ENCODE measurements at places on chromosomes 5 and 9.

DNA sequence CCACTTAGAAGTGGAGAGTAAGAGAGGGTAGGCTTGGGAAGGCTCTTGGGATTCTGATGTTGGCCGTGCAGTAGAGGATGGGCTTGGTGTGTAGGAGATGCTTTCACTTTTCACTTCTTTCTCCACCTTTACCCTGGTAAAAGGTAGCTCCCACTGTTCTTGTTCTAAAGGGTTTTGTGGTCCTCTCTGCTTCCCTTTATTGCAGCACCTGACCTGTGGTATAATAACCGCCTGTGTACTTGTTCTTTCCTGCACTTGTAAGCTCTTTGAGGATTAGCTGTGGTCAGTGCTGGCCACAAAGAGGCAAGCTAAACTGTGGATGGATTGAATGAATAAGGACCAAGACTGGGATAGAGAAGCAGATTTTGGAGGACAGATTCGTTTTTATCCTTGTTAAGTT, 25.2 kb downstream of the KDM4C start:
- DNase-seq = no peak

- DNase-seq = no peak
Observed at GRCh38 chr9:93896496-93897033, 58.6 kb downstream of the BARX1 start.

DNA sequence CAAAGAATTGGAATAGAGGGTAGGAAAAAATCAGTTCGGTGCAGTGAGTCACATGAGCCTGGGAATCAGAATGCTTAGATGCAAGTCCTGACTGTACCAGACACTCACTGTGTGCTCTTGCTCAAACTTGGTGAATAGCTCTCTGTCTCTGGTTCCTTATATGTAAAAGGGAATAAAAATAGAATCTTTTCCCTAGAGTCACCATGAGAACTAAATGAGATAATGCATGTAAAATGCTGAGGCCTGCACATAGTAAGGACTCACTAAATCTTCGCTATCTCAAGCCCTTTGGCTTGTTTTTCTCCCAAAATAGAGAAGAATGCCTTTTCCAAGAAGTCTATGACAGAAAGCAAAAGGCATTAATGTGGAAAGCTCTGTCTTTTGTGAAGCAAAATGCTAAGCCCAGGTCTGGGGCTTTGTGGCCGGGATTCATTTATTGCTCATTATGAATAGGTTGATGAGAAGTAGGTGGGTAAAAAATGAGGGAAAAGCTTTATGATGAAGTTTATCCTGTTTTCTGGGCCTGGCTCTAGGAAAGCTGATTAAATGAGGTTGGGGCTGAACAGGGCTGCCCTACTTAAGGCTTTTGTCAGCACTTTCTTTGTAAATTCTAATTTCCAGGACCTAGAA, 483.3 kb downstream of the DMAC1 start:
- DNase-seq = no peak

DNA sequence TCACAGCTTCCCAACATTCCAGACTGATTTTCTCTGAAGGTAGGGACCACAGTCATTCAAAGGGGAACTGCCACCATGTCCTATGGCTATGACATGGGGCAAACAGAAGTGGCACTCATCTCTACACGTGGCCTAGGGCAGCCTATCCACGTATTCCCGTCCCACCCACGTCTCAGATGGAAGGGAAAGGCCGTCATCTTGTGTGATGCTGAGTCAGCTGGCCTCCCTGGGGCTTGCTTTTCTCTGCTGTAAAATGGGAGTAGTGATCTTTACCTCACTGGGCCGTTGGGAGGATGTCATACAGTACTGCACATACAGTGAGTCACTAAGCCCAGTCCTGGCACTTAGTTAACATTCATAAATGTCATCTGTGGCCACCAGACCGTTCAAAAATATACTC, 72.3 kb downstream of the RAPGEF1 start:
- peak; percentile 47 for DNase-seq

GRCh38 chr9:131727184-131727759, 12.6 kb downstream of the RAPGEF1 start:
- no peak for DNase-seq

GRCh38 chr5:77316871-77317661, 106.6 kb downstream of the PDE8B start:
- DNase-seq = no peak

DNA sequence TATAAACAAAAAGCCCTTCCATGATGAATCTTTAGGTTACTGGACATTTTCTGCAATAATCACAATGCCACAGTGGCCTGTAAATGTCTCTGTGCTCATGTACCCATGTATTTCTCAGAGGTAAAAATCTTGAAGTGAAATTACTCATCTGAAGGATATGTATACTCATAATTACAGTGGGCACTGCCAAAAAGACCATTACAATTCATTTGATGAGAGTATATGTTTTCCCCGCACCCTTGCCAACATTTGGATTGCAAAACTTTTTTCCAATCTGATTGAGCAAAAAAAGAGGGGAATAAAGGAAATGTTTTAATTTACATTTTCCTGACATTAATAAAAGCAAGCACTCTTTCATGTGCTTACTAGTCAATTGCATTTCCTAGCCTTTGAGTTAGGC, 110.5 kb downstream of the EPB41L4A start:
- DNase-seq = no peak

- peak; percentile 47 for DNase-seq
Observed at GRCh38 chr9:114291064-114291474, 31.8 kb upstream of the ORM1 start.

DNA sequence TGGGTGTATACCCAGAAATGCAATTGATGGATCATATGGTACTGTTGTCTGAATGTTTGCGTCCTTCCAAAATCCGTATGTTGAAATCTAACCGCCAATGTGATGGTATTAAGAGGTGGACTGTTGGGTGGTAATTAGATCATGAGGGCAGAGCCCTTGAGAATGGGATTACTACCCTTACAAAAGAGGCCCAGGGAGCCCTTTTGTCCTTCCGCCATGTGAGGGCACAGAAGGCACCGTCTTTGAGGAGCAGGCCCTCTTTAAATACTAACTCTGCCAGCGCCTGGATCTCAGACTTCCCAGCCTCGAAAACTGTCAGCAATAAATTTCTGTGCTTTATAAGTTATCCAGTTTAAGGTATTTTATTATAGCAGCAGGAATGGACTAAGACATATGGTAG, 156.0 kb upstream of the OTULINL start:
- DNase-seq = no peak

- DNase-seq = no peak
Observed at GRCh38 chr5:43215073-43215631, 23.1 kb downstream of the NIM1K start.

GRCh38 chr9:107478805-107479204, 10.8 kb downstream of the KLF4 start:
- DNase-seq = no peak

DNA sequence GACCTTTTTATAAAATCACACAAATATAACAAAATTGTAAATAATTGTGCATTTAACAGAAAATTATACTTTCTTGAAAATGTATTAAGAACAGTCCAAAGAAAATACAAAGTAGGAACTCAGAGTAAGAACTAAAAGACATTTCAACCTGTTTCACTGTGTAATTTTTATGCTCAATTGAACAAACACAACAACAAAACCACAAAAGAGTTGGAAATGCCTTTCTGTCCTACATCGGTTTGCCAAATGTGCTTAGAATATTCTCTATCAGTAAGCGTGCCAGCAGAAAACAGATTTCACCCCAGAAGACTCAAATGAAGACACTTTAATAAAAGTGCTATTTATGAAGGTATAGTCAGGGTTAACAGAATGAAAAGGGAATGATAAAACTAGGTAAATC, 592.1 kb downstream of the PRELID2 start:
- DNase-seq = no peak

GRCh38 chr5:133457439-133458355, 154.6 kb downstream of the FSTL4 start:
- DNase-seq = no peak

DNA sequence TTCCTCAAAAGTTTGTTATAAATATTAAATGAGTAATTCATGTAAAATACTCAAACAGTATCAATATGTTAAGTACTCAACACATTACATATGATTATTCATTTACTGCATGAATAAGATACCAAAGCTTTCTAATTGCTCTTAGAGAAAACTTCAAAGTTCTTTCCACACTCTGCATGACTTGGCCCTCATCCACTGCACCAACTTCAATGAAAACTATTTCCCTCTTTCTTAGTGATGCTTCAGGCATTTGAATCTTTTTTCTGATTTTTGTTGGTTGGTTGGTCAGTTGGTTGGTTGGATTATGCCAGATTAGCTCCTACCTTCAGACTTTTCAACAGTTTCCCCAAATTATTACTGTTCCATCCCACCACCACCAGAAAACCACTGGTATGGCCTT, 314.7 kb upstream of the RGMB start:
- DNase-seq = no peak

DNA sequence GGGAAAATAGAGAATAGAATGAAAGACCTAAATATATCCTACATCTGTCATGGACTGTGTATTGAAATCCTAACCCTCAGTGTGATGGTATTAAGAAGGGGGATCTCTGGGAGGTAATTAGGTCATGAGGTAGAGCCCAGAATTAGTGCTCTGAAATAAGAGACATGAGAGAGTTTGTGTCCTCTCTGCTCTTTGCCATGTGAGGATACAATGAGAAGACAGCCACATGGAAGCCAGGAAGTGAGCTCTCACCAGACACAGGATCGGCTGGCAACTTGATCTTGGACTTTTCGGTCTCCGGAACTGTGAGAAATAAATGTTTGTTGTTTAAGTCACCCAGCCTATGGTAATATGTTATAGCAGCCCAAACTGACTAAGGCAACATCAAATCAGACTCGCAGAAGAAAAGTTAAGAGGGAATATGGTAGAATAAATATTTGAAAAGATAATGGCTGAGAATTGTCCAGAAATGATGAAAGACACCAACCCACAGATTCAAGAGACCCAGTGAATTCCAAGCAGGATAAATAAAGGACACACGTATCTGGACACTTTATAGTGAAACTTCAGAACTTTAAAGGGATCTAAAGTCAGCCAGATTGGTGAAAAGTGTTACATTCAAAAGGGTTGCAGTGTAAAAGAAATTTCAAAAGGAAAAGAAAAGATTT, 12.7 kb upstream of the SLC36A1 start:
- no peak for DNase-seq

GRCh38 chr5:135489466-135490244, 37.5 kb upstream of the TIFAB start:
- no peak for DNase-seq

DNA sequence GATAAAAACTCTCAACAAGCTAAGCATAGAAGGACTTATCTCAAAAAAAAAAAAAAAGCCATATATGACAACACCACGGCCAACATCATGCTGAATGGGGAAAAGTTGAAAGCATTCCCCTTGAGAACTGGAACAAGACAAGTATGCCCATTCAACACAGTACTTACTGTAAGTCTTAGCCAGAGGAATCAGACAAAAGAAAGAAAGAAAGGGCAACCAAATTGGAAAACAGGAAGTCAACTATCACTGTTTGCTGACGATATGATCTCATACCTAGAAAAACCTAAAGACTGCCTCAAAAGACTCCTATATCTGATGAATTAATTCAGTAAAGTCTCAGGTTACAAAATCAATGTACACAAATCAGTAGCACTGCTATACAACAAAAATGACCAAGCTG, 24.6 kb upstream of the PTGER4 start:
- DNase-seq = no peak

DNA sequence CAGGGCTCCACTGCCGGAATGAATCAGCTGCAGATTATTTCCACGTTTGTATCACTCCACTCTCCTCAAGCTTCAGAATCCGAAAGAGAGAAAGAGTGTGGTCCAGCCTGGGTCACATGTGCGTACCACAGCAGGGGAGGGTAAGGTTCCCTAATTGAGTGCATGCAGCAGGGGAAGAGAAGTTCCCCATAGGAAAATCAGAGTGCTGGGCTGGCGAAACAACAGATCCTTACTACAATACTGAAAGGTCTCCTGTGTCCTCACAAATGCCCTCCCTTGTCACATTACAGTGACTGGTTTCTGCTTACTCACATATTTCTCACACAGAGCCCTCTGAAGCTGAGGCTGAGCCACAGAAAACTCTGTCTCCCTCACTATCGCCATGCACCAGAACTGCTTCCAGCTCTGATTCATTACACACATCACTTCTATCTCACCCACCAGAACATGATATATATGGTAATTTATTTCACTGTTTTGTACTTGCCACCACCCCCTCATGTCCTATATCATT, 532.2 kb upstream of the TUSC1 start:
- no peak for DNase-seq

DNA sequence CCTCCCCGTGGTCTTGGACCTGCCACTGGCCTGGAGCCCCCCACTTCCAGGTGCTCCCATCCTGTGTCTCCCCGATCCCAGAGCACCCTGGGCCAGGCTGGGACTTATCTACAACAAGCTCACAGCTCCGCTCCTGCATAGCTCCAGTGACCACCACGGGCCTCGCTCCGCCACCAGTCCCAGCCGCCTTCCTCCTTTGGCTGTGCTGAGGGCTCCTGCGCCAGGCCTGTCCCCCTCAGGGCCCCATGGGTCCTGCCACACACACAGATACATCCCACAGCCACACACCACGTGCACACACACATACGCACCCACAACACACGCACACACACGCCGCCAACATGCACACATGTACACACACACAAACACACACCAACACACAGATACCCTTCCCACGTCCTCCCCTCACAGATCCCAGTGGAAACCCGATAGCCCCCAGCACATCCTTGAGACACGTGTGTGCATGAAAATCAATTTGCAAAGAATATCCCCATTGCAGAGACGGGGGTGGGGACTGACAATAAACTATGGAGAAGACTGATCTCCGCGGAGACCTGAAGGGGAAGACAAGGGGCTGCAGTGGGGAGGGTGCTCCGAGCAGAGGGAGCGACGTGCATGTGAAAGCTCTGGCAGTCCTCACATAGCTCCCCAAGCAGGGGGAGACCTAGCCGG, 18.5 kb upstream of the LAMC3 start:
- no peak for DNase-seq

- no peak for DNase-seq
Observed at GRCh38 chr9:125444166-125444565, 182.5 kb downstream of the GAPVD1 start.

DNA sequence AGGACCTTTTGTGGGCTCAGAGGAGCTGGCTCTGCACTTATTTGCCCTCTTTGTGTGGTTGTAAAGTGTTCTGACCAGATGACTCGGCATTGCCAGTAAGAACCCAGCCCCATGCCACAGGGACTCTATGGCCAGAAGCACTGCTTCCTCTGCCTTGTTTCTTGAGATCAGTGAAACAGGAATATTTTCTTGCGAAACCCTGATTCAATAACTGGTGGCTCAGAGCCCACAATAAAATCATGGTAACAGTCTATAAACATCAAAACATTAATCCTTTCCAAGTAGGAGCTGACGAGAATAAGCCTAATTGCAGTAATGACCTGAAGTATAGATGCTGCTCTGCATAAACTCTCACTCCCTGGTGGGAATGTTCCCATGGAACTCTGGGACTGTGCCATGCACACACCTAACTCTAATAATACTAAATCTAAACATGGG, 344.3 kb downstream of the ZNF608 start:
- no peak for DNase-seq

Measured in stimulated activated CD8-positive, alpha-beta memory T cell treated with anti-CD3 and anti-CD28 coated beads, Interleukin-7, amount 100 ng/mL, for 4 hours (primary cell).